A549 treated with DMSO at 1 μM for 4 hours (cell line): ENCODE measurements at places on chromosomes 3 and 15. TPM values are rescaled to one million over a fixed set of nuclear protein-coding genes. Genes with fewer than 3 reads are reported as not detected.

SPESP1 gene
- total RNA-seq: not detected in 5 replicates

IL17RB gene
- 0.81 to 1.3 TPM (median 1.0 TPM) in 5 replicates for total RNA-seq

SH2D7 gene
- not detected in 5 replicates for total RNA-seq

PDZRN3 gene
- not detected in 5 replicates for total RNA-seq

ILDR1 gene
- not detected in 5 replicates for total RNA-seq

MCF2L2 gene
- total RNA-seq: 0.06 to 0.27 TPM (median 0.15 TPM) in 5 replicates

TP63 gene
- total RNA-seq: 0.42 to 0.85 TPM (median 0.75 TPM) in 5 replicates

NANOGP8 gene
- total RNA-seq: not detected in 5 replicates

STAG1 gene
- total RNA-seq: 8.7 to 12.0 TPM (median 10.5 TPM) in 5 replicates

TRIM42 gene
- not detected in 5 replicates for total RNA-seq

PAQR5 gene
- total RNA-seq: 79.0 to 125 TPM (median 119 TPM) in 5 replicates

TGM4 gene
- total RNA-seq: 0.05 to 0.09 TPM (median 0.07 TPM) in 3 of 5 replicates, not detected in the others

ZSCAN2 gene
- total RNA-seq: 13.2 to 16.7 TPM (median 14.1 TPM) in 5 replicates

IGSF11 gene
- 4.7 to 5.5 TPM (median 5.0 TPM) in 5 replicates for total RNA-seq

C3orf20 gene
- total RNA-seq: 0.03 TPM in 2 of 5 replicates, not detected in the others

SPTSSB gene
- total RNA-seq: not detected in 5 replicates

ANKRD34C gene
- total RNA-seq: not detected in 5 replicates

C2CD4B gene
- 0.07 to 0.09 TPM (median 0.08 TPM) in 3 of 5 replicates, not detected in the others for total RNA-seq

GUCA1C gene
- not detected in 5 replicates for total RNA-seq

WDR49 gene
- not detected in 5 replicates for total RNA-seq

TNFAIP8L3 gene
- total RNA-seq: 4.3 to 7.1 TPM (median 5.6 TPM) in 5 replicates

CNTN4 gene
- not detected in 5 replicates for total RNA-seq

SLC35A5 gene
- 12.0 to 20.6 TPM (median 17.1 TPM) in 5 replicates for total RNA-seq

ACP3 gene
- 0.02 TPM in 1 of 5 replicates, not detected in the others for total RNA-seq

TNNC1 gene
- total RNA-seq: 1.2 to 2.0 TPM (median 1.4 TPM) in 5 replicates

GNAT1 gene
- total RNA-seq: 0.09 TPM in 1 of 5 replicates, not detected in the others

NR1D2 gene
- total RNA-seq: 6.2 to 8.6 TPM (median 7.3 TPM) in 5 replicates

ZNF662 gene
- not detected in 5 replicates for total RNA-seq

FANCD2OS gene
- total RNA-seq: not detected in 5 replicates

DZIP3 gene
- total RNA-seq: 3.7 to 5.8 TPM (median 5.4 TPM) in 5 replicates

TCAIM gene
- total RNA-seq: 7.0 to 9.2 TPM (median 8.2 TPM) in 5 replicates

IL5RA gene
- total RNA-seq: not detected in 5 replicates

CHP1 gene
- total RNA-seq: 52.5 to 66.2 TPM (median 62.7 TPM) in 5 replicates

C3orf85 gene
- total RNA-seq: not detected in 5 replicates

SHQ1 gene
- 17.0 to 21.3 TPM (median 19.6 TPM) in 5 replicates for total RNA-seq

PTX3 gene
- 0.45 to 1.1 TPM (median 0.75 TPM) in 5 replicates for total RNA-seq

ZCWPW2 gene
- 0.08 to 0.15 TPM in 2 of 5 replicates, not detected in the others for total RNA-seq

DPPA2 gene
- not detected in 5 replicates for total RNA-seq
